ENCODE measurements at places on chromosomes 1 and 21.

GRCh38 chr1:240597153-240597745, 14.7 kb downstream of the GREM2 start:
- no peak for DNase-seq

DNA sequence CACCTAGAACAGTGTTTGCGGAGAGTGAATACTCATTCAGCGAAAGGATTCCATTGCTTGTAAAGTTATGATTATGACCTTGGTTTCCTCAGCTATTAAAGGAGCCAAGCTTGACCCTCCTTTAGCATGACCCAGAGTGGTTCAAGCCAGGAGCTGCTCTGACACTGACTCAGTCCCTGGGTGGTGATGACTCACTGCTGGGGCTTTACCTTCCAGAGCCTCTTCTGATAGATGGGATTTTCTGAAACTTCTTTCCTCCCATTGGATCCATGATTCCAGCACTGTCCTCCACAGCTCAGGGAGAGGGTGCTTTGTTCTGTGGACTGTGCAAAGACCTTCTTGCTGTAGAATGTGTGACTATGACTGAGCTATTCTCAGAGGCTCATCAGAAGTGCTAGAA, 77.4 kb downstream of the S1PR1 start:
- DNase-seq = no peak

DNA sequence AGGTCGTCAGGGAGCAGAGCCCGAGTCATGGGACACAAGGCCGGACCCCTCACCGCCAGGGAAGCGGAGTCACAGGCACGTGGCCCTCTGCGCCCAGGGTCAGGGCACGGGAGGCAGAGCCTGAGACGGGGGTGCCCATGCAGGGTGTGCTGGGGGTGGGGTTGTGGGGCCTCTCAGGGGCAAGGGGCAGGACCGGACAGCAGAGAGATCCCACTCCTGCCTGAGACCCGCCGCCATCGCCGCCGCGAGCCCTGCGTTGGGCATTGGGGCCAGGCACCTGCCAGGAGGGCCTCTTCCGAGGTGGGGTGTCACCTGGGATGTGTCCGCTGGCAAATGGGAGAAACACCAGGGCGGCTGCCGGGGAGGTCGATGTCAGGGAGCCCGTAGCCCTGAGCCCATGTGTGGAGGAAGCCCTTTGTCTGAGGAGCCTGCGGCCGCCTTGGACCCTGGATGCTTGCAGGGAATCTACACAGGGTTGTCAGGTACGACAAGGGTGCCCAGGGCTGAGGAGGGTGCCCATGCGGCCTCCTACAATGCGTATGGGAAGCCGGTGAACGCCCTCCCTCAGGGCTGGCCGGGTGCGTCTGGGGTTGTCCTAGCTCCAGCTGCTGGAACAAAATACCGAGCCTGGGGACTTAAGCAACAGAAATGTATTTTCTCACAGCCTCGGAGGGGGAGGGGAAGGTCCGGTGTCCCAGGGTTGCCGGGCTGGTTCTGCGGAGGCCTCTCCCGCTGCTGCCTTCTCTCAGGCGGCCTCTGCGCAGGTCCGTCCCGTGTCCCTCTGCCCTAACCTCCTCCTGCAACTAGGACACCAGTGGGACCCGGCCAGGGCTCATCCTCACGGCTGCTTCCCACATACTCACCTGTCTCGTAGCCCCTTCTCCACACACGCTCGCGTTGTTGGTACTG, 16.4 kb upstream of the C1orf159 start:
- no peak for DNase-seq

DNA sequence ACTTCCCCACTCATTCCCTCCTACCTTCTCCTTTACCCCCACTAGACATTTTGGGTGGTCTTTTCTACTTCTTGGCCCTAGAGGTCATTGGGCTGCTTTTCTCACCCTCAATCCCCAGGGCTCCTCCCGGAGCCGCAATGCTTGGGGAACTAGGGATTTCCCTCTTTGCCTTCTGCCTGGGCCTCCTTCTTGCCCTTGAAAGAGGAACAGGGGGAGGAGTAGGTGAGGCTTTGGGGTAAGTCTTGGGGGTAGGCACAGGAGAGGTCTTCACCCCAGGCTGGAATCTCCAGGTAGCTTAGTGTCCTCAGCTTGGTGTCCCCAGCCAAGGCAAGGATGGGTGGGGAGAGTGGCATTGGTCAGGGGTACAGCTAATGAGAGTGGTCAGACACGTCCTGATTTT, 56.2 kb upstream of the EPS8L3 start:
- DNase-seq = no peak

DNA sequence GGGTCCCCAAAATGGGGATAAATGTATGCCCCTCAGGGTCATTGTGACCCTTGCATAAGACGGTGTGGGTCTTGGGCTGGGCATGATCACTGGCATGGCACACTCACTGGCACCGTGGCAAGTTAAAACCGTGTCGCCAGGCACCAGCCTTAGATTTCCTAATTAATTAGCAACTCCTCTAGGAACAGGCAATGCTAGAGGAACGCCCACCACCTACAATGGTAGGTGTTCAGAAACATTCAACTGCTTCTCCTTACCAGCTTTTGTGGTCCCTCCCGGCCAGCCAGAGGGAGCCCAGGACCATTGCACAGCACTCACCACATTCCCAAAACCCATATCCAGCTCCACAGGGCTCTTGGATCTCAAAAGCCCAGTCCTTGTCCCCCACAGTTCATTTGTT, 36.4 kb downstream of the EPHA2 start:
- no peak for DNase-seq

- DNase-seq = no peak
Measured at GRCh38 chr1:206873603-206874188, 8.3 kb downstream of the IL20 start.

DNA sequence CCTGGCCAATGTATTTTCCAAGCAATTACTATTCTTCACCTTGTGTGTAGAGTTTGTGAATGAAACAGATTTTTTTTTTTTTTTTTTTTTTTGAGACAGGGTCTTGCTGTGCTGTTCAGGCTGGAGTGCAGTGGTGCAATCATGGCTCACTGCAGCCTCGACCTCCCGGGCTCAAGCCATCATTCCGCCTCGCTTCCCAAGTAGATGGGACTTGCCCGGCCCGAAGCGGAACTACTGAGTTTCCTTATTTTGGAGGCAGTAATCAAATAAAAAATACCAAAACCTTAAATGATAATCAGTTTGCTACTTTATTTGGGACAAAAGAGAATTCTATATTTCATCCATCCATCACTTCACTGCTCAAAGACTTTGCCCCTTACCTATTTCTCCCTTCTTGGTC, 704 bp upstream of the BTBD8 start:
- DNase-seq = no peak

GRCh38 chr1:207429963-207430362, 24.2 kb upstream of the CR2 start:
- no peak for DNase-seq

GRCh38 chr1:160245434-160245833, 16.9 kb downstream of the DCAF8 start:
- no peak for DNase-seq

DNA sequence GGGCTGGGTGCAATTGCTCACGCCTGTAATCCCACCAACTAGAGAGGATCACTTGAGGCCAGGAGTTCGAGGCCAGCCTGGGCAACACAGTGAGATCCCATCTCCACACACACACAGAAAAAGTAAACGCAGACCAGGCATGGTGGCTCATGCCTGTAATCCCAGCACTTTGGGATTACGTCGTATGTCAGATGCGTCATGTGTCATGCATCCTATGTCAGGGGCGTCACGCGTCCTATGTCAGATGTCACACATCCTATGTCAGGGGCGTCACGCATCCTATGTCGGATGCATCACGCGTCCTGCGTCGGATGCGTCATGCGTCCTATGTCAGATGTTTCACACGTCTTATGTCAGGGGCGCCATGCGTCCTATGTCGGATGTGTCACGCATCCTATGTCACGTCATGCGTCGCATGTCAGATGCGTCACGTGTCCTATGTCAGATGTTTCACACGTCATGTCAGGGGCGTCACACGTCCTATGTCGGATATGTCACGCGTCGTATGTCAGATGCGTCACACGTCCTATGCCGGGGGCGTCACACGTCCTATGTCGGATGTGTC, 1.5 kb downstream of the MRAP start:
- DNase-seq = no peak

DNA sequence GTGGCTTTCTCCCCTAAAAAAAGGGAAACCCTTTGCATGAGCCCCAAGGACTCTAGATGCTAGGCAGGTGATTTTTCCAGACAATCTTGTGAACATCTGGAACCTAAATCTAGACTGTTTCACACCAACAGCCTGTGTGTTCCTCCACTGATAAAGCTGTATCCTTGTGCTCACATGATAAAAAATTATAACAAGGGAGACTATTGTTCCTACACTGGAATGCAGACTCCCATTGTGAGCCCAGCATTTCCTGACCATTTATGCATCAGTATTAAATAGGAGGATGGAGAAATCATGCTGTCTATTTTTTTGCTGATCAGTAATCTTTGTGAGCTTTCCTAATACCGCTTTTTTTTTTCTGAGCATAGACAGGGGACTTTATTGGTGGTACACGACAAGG, 52.5 kb downstream of the ZNF697 start:
- no peak for DNase-seq

GRCh38 chr1:155207806-155208540, at the start of gene THBS3:
THBS3 (minus strand) TSS chr1:155207897; CDS start chr1:155207876, 21 bp downstream.
- no peak for DNase-seq

- no peak for DNase-seq
Measured at GRCh38 chr1:108816049-108816893, 40.6 kb downstream of the AKNAD1 start.

DNA sequence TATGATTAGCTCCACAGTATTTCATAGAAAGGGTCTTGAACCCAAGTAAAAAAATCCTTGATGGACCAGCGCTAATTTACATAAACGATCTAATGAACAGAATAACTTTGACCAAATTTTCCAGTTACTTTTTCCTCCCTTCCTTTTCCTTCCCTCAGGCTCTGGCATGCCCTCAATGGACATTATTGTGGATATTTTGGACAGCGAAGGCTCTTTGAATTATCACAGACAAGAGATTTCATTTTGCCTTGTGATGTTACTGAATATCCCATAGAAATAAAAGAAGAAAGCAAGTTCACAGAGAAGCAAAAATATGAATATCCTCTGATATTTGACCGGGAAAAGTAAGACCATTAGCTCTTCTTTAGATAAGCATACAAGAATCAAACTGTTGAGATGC, 60.3 kb upstream of the EXO1 start:
- DNase-seq = no peak

- peak; percentile 52 for DNase-seq
Measured at GRCh38 chr1:26582836-26583460, 53.4 kb downstream of the RPS6KA1 start.

- no peak for DNase-seq
Measured at GRCh38 chr1:2829846-2830615, 28.5 kb upstream of the TTC34 start.

DNA sequence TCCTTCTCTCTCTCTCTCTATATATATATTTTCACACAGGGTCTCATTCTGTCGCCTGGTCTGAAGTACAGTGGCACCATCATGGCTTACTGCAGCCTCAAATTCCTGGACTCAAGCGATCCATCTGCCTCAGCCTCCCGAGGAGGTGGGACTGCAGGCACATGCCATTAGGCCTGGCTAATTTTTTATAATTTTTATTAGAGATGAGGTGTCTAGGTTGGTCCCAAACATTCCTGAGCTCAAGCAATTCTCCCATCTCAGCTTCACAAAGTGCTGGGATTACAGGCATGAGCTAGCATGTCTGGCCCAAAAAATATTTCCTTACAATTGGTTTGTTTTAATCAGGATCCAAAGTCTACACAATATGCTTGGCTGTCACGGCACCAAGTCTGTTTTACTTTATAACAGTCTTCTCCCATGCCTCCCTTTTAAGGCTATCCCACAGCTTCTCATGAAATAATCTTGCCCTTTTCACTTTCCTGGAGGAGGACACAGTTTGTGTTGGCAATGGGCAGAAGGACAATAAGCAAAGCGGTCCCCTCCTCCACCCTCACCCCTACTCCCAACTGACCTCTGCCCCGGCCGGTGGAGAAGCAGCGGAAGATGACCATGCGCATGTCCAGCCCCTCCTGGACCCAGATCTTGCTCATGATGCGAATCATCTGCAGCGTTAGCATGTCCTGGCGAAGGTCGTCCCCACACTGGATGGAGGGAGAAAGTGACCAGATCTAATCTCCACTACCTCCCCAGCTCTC, 28.2 kb upstream of the PPP1R15B start:
- DNase-seq = no peak

- DNase-seq = no peak
Measured at GRCh38 chr1:205066141-205066818, 18.0 kb downstream of the TMEM81 start.

GRCh38 chr21:31752967-31753366, 21.0 kb upstream of the SCAF4 start:
- no peak for DNase-seq

- DNase-seq = no peak
Measured at GRCh38 chr1:231929311-231929710, 302.7 kb downstream of the DISC1 start.

GRCh38 chr21:42222821-42223390, 4.0 kb downstream of the ABCG1 start:
- no peak for DNase-seq

GRCh38 chr1:171300401-171300800, 13.6 kb upstream of the FMO4 start:
- DNase-seq = no peak

DNA sequence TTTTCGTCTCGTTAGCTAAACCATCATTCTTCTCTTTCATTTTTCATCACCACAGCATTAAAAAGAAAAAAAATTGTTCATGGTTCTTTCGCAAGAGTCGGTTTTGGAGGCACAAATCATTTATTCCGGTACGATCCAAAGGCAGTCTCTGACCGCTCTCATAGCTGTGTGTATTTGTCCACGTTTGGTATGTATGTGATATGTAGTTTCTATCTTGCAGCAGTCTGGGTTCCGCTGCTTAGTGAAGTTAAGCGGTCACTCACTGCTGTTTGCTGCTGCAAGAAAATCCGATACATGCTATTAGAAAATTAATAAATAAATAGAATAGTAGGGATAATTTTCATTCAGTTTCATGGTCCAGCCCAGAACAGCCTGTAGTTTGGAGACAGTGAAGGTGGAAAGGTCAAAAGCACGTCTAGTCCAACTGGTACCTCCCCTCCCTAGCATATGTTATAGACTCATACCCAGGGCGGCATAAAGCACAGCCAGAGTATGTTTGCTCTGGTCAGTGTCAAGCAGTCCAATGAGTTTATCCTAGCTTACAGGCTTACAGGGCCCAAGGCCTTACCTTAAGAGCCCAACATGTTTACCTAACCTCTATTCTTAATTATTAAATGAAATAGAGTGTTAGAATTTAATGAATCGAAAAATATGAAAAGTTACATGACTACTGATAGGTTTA, 2.5 kb downstream of the FMN2 start:
- DNase-seq = no peak

GRCh38 chr1:93111065-93111464, 32.0 kb downstream of the MTF2 start:
- no peak for DNase-seq

DNA sequence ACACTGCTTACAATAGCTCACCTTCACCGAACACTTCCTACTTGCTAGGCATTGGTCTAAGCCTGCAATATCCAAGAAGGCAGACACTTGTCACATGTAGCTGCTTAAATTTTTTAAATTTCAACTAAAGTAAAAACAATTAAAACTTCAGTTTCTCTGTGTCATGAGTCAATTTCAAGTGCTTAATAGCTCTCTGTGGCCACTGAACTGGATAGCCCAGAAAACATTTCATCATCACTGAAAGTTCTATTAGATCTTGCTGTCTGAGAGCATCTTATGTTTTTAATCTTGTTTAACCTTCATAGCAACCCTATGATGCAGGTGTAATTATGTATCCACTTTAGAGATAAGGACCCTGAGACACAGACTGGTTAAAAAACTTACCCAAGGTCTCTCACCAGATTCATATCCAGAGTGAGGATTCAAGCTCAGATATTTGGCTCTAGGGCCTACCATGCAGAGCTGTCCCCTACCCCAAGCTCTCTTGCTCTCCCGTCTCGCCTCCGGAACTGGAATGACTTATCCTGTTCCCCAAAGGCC, 2.6 kb upstream of the FCRL6 start:
- no peak for DNase-seq

Data from stimulated activated CD4-positive, alpha-beta T cell treated with anti-CD3 and anti-CD28 coated beads, TNF-alpha, amount 100 ng/mL, for 1 hour (primary cell).